NCI-H146 (cell line): ENCODE measurements at places on chromosomes 12 and 14.

DNA sequence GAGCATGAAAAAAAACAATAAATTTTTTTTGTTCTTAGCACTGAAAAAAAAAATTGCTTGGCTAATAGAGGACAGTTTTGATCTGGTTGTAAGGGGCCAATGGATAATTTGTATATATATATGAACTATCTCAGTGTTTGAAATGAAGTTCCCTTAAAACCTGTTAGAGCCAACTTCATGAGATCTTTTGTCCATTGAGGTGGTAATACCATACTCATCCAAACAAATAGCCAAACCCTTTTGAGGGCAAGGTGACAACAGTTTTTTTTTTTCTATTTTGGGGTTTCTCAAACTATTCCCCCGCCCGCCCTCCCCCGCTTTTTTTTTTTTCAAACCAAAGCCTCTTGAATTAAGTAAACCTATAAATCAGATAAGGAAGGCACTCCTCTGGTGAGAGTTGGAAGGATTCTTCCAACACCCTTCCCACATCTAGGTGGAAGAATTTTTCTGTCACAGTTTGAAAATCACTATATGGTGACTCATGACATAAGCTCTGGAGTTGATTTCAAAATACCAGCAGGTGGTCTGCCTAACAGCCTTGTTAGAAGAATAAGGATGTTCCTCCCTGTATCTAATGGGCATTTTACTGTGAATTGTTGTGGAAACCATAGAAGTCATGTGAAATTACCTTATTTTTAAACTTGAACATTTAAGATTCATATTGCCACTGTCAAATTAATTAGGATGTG is 10.2 kb downstream of the ARHGAP5 start:
- peak; percentile 15 for DNase-seq

GRCh38 chr12:123896767-123897166 is 75.9 kb downstream of the CCDC92 start:
- no peak for DNase-seq

GRCh38 chr14:102667703-102668102 is 75.3 kb downstream of the RCOR1 start:
- no peak for DNase-seq

GRCh38 chr12:26874501-26875296 is 41.7 kb upstream of the ITPR2 start:
- no peak for DNase-seq

DNA sequence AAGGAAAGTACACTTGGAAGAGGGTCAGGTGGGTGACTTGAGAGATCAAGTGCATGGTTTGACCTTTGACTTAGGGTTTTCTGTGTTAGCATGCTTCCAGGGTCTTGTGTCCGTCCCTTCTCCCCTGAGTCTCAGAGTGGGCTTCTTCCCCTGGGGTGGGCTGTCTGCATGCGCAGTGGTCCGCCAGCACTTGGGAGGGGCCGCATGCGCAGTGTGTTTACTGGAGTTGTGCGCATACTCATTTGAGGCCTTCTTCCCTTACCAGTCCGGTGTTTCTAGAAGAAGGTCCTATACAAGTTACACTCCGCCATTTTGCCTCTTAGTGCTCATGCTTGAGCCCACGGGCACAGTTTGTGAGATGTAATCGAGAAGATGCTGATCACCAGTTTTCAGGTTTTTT is 58.5 kb downstream of the RIN3 start:
- no peak for DNase-seq
